ENCODE measurements at places on chromosomes 5 and 9.

- peak; percentile 22 for DNase-seq
Observed at GRCh38 chr9:135156525-135157510, 69.3 kb downstream of the OLFM1 start.

- DNase-seq: no peak
Observed at GRCh38 chr5:112549127-112549526, 130.1 kb upstream of the EPB41L4A start.

GRCh38 chr5:132254321-132254977 is 3.0 kb upstream of the PDLIM4 start:
- DNase-seq: no peak

GRCh38 chr5:61575103-61575502 is 243.0 kb downstream of the ZSWIM6 start:
- no peak for DNase-seq

GRCh38 chr9:68437785-68438184 is 81.4 kb downstream of the PGM5 start:
- no peak for DNase-seq

DNA sequence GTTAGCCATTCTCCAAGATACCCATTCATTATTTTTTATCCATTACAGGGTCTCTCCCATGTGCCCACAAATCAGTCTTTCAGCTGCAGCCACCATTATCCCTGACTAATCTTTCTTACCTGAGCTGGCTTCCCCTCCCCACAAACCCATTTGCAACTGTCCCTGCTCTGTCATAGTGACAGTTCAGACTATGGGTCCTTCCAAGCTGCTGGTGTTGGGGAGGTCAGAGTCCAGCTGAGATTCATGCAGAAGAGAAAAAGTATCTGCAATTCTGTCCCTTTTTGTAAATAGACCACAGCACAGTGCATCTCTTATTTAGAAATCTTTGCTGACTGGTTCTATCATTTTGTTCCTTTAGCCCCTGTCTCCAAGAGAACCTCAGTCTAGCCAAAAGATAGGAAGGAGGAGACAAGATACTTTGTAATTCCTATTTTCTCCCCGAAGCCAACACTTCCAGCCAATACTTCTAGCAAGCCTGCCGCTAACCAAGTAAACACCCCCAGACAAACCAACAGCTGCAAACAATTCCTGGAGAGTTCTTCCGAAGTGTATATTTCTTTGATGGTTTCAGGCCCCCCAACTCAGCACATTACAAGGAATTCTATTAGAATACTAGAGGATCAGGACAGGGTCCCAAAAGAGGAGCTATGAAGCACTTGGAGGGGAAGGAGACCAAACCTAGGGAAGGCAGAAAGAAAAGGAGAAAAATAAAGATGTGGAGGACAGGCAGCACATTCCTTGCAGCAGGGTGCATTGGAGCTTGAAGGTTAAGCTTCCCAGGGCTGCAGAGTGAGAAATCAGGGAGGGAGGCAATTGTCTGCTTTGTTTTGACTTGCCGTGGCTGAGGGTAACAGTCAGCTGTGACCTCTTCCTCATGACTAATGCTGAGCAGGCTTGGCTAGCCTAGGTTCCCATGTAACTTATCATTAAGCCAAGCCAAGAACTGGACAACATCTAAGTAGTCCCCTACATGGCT is 148.5 kb downstream of the SGCD start:
- DNase-seq: no peak

- no peak for DNase-seq
Observed at GRCh38 chr5:139895647-139896046, 100.0 kb downstream of the PSD2 start.

GRCh38 chr5:124581738-124582560 is 164.5 kb downstream of the ZNF608 start:
- DNase-seq: no peak

DNA sequence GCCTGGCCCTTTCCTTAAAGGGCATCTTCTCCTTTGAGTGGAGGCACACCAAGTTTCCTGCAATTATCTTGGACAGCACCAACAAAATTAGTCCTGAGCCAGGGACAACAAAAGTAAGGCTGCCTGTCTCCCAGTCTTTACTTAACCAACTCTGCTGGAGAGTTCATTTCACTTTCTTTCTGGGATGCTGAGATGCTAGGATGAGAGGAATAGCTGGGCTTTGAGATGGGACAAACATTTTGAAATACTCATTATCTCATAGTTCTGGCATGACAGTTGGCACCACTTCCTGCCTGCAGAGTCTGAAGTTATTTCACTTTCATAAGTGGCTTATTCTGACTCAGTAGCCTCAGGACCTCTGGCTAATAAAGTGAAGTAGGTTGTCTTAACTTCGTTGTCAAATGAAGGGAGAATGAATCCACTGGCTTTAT is 157.0 kb downstream of the C9orf152 start:
- no peak for DNase-seq

- no peak for DNase-seq
Observed at GRCh38 chr5:75677607-75678006, 39.6 kb downstream of the POC5 start.

GRCh38 chr5:114367029-114367428 is 5.2 kb downstream of the KCNN2 start:
- no peak for DNase-seq

GRCh38 chr5:84378420-84378819 is 6.3 kb downstream of the EDIL3 start:
- no peak for DNase-seq

GRCh38 chr5:127386557-127386956 is 96.0 kb downstream of the MEGF10 start:
- no peak for DNase-seq

DNA sequence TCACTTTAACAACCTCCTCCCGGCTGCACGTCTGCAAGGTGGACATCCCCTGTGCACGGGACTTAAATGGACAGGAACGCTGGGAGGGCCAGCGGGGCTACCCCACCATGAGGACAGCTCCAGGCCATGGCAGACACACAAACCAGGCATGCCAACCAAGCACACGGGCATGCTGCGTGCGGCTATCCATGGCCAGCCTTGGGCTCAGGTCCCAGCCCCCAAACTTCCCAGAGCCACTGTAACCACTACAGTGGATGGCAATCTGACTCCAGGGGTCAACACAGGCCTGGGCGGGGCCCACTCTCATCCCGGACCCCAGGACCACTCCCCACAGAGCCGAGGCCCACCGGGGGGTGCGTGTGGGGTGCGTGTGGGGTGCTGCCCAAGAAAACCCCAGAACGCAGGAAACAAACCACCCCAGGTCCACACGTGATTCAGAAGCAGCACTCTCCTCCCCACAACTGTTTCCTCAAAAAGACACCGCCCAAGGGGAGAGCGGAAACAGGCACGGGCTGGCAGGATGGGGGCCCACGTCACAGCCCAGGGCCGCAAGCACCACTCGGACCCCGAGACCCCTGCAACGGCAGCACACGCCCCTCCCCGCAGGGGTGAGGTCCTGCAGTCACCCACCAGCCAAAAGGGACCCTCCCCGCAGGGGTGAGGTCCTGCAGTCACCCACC is 7.4 kb downstream of the SLC12A7 start:
- no peak for DNase-seq

DNA sequence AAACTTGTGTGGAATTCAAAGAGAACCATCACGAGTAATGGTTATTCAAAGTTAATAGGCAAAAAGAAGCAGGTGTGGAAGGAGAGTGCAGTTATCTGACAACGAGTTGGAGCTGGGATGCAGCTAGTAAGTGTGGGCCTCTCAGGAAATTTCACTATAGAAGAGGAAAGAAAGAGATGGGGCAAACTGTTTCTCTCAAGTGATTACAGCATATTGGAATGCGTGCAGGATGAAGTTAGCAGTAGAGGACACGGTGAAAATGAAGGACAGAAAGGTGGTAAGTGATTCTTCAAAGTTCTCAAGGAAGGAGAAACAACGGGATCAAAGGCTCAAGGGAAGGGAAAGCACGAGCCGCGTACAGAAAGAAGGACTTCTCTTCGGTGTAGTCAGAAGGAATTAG is 84.0 kb downstream of the ADAMTS12 start:
- no peak for DNase-seq

DNA sequence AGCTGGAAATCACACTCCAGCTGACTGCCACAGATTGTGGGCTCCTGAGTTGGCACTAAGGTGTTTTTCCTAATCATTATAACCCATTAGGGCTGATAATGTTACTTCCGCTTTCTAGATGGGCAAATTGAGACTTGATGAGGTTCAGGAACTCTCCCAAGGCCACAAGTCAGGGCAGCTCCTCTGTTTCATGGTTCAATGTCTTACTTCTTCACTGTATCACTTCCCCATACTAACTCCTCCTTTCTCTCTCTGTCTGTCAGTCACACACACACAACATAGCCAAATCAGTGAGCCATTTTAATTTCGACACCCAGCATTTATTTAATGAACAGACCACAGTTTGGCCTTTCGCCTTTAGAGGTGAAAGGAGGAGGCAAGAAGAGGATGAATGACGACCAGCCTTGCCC is 17.8 kb upstream of the TRAF1 start:
- DNase-seq: no peak

GRCh38 chr9:401223-401622 is 186.6 kb downstream of the DOCK8 start:
- no peak for DNase-seq

DNA sequence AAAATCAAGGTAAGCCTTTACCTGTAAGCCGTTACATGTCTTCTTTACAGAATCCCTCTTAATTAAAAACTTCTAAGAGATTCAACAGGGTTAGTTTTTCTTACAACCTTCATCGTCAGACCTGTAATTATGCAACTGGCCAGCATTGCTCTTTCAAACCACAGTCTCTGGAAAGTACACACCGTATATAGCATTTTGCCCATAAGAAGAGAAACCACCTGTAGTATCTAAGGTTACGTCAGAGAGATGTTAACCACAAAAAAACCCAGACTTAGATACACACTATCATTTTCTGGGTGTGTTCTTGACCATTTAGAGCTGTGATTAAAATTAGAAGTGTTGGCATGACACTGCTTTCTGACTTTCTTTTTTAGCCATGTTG is 140.0 kb downstream of the MUSK start:
- no peak for DNase-seq

DNA sequence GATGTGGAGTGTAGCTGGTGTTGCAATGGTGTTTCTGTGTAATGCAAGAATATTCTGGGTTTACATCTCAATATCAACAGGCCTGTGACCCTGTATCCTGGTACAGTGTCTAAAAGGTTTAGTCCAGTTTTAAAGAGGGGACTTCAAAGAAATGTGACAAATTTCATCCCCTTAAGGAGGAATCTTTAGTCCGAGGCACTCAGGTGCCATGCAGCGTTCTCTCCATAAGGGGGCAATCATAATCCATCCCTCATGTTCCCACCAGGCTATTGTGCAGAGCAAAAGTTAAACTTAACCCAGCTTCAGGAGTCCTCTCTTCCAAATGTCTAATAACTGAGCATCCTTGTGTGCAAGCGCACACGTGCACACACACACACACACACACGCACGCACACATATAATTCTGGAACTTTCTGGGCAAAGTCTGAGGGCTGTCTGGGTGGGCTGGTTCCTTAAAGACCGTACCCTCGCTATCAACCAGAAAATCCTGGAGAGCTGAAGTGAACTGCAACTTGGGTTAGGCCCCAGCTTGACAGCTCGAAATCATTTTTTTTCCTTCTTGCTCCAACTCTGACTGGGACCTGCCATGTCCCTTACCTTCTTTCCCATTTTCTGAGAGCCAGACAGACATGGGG is 46.0 kb downstream of the CRB2 start:
- DNase-seq: no peak

- DNase-seq: no peak
Observed at GRCh38 chr5:71830681-71831539, 111.8 kb downstream of the CARTPT start.

- no peak for DNase-seq
Observed at GRCh38 chr5:134798468-134798867, 39.9 kb downstream of the DDX46 start.

- no peak for DNase-seq
Observed at GRCh38 chr5:125227333-125228095, 481.1 kb upstream of the ZNF608 start.

GRCh38 chr9:23413541-23413940 is 412.5 kb downstream of the ELAVL2 start:
- DNase-seq: no peak

DNA sequence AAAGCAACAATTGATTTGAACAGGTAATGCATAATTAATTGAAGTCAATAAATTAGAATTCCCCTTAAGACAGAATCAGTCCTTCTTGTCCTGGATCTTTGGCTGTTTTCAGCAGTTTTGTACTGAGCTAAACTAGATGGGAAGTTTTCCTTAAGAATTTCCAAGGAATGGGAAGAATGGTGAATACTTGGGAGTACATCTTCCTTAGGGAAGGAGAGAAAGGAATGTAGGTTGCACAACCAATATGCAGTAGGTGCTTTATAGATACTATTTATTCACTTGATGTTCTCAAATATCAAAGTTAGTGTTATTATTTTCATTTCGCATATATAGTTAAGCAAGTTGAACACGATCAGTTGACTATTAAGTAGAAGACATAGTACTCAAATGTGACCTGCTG is 183.5 kb upstream of the MAP1B start:
- DNase-seq: no peak

DNA sequence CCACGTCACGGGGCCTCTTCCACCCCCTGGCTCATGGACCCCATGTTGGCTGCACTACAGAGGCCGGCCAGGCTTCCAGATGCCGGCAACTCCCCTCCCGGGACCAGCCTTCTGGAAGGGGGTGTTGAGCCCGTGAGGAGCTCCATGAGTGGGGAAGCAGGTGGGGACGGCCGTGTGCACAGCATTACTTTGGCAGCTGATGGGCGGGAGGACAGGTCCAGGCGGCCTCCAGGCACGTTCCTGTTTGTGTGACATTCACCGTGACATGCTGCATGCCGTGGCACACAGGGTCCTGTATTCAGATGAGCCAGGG is 29.1 kb upstream of the ABO start:
- no peak for DNase-seq

DNA sequence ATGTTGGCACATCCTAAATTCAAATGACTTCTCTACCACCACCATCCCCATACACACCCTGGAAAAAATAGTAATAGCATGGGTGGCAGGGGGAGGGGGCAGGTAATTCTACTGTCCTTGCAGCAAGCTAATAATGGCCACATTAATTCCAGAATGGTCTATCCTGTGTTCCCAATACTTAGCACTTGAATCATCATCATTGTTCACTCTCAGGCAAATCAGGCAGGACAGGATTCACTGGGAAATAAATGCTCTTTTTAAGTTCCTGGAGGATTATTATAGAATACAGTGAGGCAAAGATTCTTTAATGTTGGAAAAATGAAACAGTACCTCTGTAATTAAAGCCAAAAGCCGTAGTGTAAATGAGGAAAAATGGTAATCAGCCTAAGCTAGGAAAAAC is 254.5 kb downstream of the ARRDC3 start:
- no peak for DNase-seq

GRCh38 chr5:148769941-148770340 is 56.5 kb upstream of the ADRB2 start:
- DNase-seq: no peak
